ENCODE measurements at places on chromosomes 7 and 10.

GRCh38 chr10:93806903-93807302 is 49.2 kb downstream of the LGI1 start:
- peak; percentile 27 for DNase-seq

- no peak for DNase-seq
These were observed 25.7 kb downstream of the GOLGA7B start for GRCh38 chr10:97875391-97875790.

DNA sequence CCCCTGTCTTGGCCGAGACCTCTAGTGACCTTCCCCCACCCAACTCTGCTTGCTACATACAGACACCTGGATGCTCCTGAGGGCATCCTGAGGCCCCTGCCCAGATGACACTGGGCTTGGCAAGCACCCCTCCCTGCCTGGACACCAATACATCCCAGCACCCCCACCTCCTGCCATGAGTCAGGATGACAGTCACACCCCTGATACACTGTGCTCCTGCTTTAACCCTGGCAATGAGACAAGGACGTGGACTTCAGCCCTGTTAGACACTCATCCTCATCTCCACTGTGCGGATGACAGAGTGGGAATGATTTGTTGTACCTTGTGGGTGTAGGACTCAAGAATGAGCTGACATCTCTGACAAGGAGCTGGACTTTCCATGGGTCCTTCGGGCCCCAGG is 186.3 kb upstream of the ADCY1 start:
- DNase-seq = no peak

DNA sequence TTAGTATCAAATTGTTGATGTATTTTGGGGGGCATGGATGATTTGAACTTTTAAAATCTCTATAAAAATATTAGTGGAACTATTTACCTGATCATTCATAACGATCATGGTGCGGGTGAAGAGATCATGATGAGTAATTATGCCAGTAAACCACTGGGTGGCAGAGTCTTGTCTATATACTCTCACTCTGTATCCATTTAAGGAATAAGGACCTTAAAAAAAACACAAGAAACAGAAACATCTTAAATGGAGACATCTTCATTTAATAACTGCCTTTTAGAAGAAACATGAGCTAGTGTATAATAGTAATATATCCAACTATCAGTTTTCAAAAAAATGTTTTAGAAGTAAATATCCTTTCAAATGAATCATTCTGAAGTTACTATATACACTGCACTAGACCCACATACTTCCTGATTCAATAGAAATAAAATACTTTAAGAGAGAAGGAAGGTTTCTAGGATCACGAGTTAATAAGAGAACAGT is 84.0 kb downstream of the NRBF2 start:
- peak; percentile 66 for DNase-seq

GRCh38 chr10:17125206-17125893 is 4.3 kb downstream of the CUBN start:
- DNase-seq = peak; percentile 21

DNA sequence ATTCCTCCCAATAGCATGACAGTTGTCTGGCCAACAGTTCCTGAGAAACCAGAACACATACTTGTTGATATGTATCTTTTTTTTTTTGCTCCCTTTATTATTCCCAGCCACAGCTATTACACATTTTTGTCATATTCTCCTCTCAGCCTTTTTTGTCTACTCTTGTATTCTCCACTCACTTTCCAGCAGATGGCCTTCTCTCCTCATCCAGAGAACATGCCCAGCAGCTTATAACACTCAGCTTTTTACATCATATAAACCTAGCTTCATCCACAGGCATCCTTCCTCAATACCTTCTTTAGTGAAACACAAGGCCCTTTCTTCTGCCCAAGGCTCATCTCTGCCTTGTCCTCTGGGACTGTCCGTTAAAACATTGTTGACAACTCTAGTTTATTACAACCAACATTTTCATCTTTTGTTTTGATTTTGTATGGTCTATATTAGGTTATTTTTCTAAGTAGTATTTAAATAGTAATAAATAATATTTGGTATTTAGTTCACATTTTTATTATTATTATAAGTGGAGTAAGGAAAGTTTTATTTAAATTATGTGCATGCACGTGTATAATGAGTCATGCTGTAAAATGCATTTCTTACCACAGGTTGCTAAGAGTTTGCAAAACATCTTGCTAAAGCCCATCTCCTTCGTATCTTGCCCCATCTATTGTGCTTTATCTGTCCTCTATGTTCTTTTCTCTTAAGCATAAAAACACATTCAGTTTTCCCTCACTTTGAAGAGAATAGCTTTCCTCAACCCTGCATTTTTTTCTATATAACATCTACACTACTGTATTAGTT is 101.5 kb downstream of the ORC5 start:
- no peak for DNase-seq

- DNase-seq = no peak
These were observed 22.0 kb upstream of the UBE3C start for GRCh38 chr7:157116762-157117161.

- DNase-seq = no peak
These were observed 59.0 kb upstream of the TAS2R16 start for GRCh38 chr7:123054357-123055133.

DNA sequence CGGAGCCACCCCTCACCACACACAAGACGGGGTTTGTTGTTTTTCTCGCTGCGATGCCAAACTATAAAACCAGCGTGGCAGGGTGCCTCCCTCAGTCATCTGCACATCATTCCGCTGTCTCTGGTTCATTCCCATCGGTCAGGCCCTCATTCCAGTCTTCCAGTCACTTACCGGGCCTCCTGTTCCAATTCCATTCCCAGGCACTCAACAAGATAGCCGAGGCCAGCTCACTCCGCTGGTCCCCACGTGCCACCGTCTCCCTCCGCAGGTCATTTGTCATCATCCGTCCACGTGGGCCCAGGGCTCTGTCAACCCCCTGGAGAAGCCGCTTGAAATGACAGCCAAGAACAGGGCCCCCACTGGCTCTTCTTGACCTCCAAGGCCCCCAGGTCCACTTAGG is 6.1 kb upstream of the TMEM184A start:
- peak; percentile 46 for DNase-seq

DNA sequence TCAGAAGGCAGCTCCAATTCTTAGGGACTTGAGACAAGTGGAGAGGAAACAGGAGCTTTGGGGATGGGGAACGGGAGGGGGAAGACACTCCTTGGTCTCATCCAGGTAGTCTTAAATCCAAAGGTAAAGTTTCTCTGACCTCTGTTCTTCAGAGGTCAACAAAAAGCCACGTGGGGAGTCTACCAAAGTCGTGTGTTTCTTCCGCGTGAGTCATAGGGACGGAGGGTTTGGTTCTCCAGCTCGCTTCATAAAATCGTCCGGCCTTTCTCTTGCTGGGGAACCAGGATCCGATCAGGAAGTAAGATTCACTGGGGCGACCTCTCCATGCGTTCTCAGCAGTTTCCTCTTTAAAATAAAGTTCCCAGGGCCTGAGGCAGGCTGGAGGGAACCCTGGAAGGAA is 275.7 kb downstream of the TCERG1L start:
- no peak for DNase-seq

DNA sequence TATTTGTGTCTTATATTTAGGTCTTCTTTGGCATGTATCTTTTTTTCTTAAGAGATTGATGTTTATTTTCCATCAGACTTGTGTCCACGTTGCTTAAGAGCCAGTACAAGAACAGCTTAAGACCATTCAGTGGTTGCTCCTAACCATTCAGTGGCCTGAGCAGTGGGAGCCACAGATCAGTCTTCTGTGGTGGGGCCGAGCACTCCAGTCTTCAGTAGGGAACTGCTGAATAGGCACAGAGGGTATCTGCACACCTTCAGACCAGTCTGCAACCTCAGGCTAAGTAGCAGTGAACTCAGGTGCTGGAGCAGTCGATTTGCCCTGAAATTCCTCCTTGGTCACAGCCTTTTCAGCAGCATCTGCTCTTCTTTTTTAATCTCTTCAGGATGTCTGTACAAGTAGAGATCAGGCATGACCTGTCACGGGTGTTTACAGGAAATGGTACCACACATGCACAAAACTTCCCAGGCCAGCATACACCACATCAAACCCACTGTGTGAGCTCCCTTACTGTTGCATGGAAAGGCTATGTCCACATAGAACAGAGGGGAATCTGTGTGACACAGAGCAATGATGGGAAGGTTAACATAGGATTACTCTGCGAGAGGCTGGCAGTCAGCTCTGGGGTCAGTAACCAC is 51.5 kb downstream of the FAM107B start:
- DNase-seq = no peak

Data from fibroblast of skin of right biceps (primary cell).